ENCODE measurements at places on chromosomes 13 and 19. TPM values are rescaled to one million over a fixed set of nuclear protein-coding genes. Genes with fewer than 3 reads are reported as not detected.

The LRG1 gene
- not detected for total RNA-seq

The HPN gene
- total RNA-seq, result 0.72 TPM

The ACTMAP gene
- total RNA-seq, result 0.43 TPM

The KLC3 gene
- 82.5 TPM for total RNA-seq

The CILP2 gene
- 0.24 TPM for total RNA-seq

The ATP8B3 gene
- 1.2 TPM for total RNA-seq

The FBN3 gene
- total RNA-seq, result not detected

The DNAAF3 gene
- total RNA-seq, result 1.2 TPM
